ENCODE measurements at places on chromosomes 7 and 10.
A peak's percentile ranks its signal among the peaks of the same experiment; 100 is the strongest.

DNA sequence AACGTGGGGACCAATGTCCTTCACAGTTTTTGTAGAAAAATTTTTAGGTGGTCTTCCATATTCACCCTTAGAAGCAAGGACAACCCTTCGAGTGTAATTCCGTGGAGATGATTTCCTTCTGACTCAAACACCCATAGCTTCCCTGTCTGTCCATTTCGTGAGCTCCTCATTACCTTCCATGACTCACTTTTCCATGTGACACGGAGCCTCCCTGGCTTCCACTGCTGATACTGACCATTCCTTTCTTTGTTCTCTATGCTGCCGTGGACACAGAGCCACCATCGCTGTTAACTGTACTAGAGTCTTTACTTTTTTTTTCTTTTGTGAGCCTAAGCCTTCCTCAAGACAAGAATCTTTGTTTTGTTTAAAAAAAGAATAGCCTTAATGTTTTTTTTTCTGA is 12.5 kb upstream of the ARMS2 start:
- no peak for DNase-seq

GRCh38 chr7:65960351-65961074 is 21.5 kb downstream of the GUSB start:
- DNase-seq = no peak

DNA sequence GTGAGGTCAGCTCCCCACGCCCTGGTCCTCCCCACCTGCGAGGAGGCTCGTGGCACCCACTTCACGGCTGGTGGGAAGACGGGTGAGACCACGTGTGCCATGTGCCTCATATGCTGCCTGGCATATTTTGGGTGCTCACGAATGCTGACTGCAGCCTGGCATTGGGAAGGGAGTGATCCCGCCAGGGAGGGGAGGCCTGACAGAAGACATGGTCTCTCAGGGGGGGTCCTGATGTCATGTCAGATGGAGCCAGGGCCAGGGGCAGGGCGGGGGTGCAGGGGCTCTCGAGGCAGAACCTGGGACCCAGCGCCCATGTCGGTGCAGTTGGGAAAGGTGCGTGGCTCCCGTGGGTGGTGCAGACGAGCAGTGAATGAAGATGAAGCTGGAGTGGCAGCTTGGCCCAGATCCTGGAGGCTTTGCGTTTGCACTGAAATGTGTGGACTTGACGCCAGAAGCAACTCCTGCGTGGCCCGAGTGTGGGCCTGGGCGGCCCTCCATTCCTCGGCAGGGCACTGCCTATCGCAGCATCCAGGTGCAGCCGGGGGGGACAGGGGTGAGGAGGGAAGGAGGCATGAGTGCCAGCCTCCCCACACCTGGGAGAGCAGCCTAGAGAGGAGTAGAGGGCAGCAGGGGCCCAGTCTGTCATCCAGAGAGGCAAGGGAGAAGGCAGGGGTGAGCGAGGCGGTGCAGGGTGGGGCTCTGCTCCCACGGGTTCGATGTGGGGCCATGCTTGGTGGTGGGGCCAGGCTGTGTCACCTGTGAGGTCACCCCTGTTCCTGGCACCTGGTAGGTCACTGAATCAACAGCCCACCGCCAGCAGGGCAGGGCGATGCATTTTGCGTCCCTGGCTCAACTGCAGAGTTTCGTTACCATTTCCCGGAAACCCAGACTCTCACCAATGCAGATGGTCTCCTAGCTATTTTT is 385.6 kb downstream of the DNAJB6 start:
- no peak for DNase-seq

GRCh38 chr7:110507832-110508231 is 583.1 kb upstream of the LRRN3 start:
- DNase-seq = no peak

- DNase-seq = no peak
Measured at GRCh38 chr10:103490986-103491314, 2.6 kb upstream of the NEURL1 start.

- no peak for DNase-seq
Measured at GRCh38 chr7:66143876-66144332, 29.3 kb downstream of the CRCP start.

- no peak for DNase-seq
Measured at GRCh38 chr7:13327669-13328068, 640.2 kb downstream of the ARL4A start.

- no peak for DNase-seq
Measured at GRCh38 chr7:33952824-33953223, 47.5 kb downstream of the BMPER start.

DNA sequence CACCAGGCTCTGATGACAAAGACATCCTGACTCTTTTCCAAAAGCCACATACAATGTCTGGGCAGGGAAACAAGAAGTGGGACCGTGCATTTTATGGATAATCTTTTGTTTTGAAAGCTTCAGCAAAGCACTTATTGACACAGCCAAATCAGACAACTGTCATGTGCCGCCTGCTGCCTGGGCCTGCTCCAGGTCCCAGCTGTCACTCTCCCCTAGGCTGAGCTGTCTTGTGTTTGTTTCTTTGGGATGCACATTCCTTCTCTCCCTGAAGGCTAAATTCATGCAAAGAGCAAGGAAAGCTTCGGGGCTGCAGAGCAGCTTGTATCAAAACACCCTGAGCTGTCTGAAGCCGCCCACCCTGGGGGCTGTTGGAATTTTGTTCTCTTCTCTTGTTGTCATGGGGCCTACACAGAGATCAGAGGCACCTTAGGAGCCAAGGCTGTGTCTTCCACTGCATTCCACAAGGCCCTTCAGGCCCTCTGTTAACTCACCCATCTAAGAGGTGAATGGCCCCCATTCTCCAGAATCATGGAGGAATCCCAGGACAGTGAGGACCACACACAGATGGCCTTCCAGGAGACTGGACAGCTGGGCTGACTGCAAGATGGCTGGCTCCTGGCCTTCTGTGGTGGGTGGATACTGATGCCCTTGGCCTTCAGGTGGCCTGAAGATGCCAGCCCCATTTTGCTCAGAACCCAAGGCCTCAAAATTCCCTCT is 17.8 kb upstream of the SLC18A2 start:
- no peak for DNase-seq

DNA sequence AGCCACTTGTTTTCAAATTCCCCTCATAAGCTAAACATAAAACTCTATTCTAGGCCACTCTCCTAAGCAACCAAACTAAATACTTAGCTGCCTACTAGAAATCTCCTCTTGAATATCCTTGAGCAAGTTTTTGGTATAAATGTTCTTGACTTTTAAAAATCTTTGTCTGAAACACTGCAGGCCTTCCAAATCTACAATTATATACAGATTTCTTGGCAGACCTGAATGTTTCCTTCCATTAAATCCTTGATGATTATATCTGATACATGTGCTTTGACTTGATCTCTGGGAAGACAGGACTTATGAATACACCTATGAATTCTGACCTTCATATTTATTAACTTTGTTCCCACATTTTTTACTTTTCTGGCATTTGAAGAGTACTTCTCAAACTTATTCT is 314.5 kb downstream of the CACNA2D1 start:
- no peak for DNase-seq

- DNase-seq = no peak
Measured at GRCh38 chr7:22622116-22622785, 104.7 kb upstream of the IL6 start.

DNA sequence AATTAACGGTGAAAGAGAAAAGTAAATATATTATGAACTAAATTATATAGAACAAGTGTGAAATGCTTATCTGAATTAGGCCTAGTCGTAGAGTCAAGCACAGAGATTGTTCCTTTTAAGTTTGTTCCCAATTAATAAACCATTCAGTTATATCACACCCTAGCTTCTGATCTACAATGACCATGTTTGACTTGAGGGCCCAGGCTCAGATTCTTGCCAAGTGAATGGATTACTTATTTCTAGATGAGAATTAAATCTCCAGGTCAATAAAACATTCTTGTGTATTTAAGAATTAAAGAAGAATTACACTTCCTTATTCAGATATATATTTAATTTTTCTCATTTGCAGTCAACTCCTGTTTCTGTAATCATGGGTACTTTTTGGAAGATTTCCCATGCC is 37.4 kb upstream of the ARL4A start:
- DNase-seq = no peak

DNA sequence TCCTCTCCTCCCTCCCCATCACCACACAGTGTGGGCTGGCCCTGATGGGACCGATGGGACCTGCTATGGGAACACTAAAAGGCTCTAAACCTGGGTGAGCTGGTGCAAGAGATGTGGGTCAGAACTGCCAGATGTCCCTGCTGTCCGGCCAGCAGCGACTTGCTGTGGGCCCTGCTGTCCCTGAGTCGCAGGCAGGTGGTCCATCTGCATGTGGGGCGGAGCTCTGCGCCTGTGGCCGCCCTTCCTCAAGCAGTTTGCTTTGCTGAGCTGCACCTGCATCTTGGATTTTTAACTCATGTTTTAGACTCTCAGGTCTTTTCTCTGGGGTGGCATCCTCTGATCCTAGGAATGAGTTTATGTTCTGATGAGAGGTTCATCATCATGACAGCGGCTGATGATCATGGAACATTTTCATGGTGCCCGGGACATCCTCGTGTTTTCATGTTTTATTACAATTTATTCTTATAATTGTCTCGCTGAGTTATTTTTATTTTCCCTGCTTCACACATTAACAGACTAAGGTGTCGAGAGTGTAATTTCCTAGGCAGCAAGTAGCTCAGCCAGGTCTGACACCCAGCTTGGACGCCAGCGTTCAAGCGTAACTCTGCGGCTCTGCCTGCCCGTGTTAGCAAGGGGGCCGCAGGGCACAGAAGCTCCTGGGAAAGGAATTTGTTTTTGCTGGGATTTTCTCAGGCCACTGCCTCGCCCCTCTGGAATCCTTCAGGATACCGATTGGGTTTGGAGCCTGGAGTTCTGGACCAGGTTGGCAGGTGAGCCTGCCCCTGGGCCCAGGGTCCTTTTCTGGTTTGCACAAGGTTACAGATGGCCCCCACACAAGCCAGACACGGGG is 615.2 kb upstream of the FOXK1 start:
- DNase-seq = no peak

GRCh38 chr10:88165849-88166271 is 302.4 kb downstream of the PTEN start:
- peak; percentile 74 for DNase-seq

GRCh38 chr10:119657725-119658124 is 6.5 kb downstream of the BAG3 start:
- DNase-seq = no peak

GRCh38 chr7:125316466-125316865 is 386.8 kb upstream of the POT1 start:
- no peak for DNase-seq

DNA sequence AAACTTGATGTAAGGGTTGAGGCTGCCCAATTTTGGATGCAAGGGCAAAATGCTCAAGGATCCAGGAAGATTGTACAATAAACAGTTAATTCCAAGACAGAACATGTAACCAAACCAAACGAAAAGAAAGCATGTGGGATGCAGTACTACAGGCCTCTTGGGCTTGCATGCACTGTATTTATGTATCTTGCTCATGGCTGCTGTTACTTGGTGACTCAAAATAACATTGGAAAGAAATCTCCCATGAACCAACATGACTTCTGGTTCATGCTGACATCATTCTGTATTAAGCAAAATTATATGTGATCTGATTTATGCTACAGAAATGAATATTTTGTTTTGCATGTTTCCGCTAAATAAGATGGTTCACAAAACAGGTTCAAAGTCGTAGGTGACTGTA is 65.9 kb upstream of the FZD1 start:
- DNase-seq = no peak

DNA sequence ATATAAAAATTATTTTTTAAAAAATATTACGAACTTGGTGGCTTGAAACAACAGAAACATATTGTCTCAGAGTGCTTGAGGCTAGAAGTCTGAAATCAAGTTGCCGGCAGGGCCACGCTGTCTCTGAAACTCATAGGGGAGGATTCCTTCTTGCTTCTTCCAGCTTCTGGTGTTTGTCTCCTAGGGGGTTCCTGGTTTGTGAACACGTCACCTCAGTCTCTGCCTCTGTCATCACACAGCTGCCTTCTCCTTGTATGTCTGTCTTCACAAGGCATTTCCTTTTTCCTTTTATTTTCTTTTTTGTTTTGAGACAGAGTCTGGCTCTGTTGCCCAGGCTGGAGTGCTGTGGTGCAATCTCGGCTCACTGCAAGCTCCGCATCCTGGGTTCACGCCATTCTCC is 12.7 kb upstream of the SNX8 start:
- no peak for DNase-seq

DNA sequence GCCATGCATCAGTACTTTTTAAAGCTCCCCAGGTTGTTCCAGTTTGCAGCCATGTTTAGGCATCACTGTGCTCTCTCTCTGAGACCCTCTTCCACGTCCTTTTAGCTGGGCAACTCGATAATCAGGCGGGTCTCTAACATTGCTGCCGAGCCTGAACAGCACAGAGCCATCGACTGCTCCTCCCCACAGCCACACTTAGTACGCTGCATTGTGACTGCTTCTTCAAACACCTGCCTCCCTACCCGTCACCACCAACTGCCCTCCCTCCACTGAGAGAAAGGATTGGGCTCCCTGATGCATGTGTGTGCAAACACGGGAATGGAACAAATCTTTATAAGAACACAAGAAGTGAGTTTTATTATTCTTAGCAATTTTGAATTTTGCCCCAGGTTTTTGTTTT is 11.4 kb upstream of the TACR2 start:
- DNase-seq = no peak

DNA sequence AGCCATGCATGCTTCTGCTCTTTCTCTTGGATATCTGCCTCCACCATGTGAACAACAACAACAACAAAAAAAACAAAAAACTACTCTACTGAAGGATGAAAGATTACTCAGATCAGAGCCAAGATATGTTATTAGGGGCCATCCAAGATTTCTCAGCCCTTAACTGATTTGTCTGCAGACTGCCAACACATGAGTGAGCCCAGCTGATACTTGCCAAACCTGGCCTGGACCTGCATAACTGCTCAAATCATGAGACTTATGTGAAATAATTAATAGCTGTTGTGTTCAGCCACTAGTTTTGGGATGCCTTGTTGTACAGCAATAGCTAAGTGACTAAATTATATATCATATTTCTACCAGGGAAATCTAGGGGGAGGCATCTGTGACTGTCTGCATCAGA is 334.5 kb upstream of the SORCS1 start:
- DNase-seq = no peak

DNA sequence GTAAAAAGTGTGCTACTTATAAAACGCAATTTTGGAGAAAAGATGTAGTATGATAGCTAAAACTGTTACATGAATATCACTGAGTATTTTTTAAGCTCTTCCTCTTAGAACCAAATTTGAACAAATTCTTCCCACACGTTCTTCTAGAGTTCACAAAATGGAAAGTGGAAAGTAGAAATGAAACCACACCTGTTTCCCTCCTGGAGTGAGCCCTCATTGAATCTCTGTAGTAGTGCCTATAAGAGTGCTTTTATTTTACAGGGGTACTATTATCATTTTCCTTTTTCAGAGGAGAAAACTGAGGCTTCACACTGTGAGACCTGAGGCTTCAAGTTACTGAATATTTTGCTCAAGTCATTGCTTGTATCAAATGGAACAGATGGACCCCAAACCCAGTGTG is 393.0 kb downstream of the NRG3 start:
- no peak for DNase-seq
